Ascending aorta (tissue), 2 donors: ENCODE measurements at places on chromosomes 3 and 15.

- no peak for DNase-seq
Measured at GRCh38 chr3:77524946-77525682, 485.2 kb downstream of the ROBO2 start.

DNA sequence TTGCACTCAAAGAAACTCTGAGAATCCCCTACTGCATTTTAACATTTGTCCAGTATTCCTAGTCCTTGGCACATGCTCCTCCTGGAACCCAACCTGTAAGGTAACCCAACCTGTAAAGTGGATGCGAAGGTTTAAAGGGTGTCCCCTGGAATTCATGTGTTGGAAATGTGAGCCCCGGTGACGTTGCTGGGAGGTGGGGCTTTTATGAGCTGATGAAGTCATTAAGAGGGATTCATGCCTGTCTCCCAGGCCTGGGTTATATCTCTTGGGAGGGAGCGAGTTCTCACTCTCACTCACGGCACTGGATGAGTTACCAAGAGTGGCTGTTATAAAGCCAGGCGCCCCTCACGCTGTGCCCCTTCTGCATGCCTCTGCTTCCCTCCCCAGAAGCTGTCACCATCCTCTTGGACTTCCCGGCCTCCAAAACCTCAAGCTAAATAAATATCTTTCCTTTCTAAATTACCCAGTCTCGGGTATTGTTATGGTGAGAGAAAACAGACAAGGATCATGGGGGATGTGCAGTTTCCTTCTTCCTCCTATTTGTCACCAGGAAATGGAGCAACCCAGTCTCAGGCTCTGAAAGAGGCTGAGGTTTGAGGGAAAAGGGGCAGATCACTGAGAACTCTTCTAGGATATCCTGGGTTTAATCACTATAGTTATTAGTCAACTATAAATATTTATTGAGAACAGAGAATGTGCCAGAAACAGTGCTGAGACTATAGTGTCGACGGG, 7.6 kb downstream of the XXYLT1 start:
- no peak for DNase-seq

GRCh38 chr15:43260011-43260615, 6.6 kb downstream of the TGM5 start:
- DNase-seq = no peak

- no peak for DNase-seq
Measured at GRCh38 chr15:42182328-42182886, 25.7 kb downstream of the VPS39 start.

GRCh38 chr15:46091860-46092450, 457.1 kb downstream of the SQOR start:
- DNase-seq = no peak

GRCh38 chr15:95326431-95327182, 1003.9 kb upstream of the NR2F2 start:
- DNase-seq = no peak

DNA sequence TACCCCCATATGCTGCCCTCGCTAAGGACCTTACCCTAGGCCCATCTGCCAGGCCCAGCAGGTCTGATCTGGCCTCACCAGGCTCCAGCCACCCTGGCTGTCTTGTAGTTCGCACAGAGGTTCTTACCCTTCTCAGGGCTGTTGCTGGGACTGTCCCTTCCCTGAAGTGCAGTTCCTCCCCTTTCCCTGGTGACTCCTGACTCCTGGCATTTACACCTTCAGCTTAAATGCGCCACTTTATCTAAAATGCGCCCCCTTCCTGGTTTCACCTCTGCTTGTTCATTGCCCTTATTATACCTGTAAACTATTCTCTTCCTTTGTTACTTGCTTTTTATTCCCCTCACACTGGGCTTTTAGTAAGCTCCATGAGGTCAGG, 835 bp upstream of the TTLL3 start:
- no peak for DNase-seq

- no peak for DNase-seq
Measured at GRCh38 chr3:107117922-107118536, 259.2 kb upstream of the CCDC54 start.
